Skin of body (tissue), 3 donors: ENCODE measurements at places on chromosomes 11 and 22.

DNA sequence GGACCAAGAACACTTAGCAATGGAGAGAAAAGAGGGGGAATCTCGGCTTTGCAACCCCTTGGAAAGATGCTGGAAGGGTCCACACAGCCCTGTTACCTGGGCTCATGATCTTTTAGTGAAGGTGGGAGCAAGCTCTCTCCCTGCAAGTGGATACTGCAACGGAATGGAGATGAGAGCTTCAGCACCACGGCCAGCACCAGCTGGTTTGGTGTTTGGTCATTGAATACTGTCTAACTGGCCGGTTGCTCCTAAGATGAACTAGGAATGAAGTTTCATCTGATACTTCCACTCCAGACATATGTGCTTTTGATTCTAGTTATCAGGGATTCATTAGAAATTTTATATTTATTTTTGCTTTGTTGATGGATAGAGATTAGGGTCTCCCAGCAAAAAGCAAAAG, 16.3 kb downstream of the HTR3A start:
- no peak for DNase-seq

GRCh38 chr11:95459291-95460042, 228.5 kb upstream of the SESN3 start:
- peak; percentile 90 for DNase-seq

DNA sequence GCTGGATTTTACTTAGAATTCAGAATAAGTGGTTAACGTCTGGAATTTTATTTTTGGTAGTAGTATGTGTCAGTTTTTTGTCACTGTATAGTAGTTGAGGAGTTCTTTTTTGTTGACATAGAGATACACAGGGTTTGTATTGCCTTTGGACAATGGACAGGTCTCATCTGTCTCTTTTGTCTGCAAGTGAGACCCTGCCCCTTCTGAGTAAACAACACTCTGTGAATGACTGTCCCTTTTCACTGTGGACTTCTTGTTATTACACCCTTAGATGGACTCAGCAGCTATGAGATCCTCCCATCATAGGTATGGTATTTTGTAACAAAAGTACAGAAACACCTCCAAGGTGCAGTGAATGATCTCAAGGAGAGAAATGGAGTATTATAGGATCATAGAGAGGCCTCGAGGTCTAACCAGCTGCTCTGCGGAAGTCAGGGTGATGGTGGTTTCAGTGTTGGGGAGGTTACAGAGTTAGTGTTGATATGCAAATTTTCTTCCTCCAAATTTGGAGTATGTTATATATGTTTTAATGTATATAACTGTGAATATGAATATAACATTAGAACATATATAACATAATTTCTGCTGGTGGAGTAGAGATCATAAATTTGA, 7.8 kb downstream of the PPP6R3 start:
- no peak for DNase-seq

DNA sequence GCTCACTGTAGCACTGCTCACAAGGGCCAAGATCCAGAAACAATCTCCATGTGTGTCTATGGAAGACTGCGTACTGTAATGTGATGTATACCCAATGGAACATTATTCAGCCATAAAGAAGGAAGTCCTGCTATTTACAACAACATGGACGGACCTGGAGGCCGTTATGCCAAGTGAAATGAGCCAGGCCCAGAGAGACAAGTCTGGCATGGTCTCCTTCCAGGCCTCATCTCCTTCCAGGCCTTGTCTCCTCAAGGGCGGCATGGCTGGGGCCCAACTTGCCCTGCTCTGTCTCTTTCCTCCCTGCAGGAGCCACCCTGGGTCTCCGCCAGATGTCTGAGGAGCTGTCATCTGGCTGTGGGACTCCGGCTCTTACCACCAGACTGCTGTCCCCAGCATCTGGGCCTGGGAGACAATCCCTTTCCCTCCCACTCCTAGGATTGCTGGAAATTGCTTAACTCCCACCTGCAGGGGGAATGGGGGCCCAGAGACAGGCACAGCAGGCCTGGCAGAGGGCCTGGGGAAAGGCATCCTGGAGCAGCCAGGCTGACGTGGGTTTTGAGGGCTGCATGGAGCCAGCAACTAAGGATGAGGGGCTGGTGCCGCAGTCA, 1326.6 kb downstream of the TBC1D22A start:
- no peak for DNase-seq

DNA sequence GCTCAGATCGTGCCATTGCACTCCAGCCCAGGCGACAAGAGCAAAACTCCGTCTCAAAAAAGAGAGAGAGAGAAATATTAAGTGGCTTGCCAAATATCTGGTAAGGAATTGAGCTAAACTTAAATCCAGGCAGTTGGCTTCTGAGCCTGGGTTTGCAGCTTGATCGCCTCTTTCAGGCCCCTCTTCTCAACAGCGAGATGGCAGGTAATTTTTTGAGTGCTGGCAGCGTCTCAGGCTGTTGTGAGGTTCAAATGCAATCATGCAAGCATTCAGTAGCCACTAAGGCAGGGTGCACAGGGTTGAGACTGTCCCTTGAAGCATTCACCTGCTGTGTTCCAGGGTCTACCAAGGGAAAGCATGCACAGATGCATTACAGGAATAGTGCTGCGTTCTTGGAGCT, 670 bp upstream of the CTSF start:
- no peak for DNase-seq

DNA sequence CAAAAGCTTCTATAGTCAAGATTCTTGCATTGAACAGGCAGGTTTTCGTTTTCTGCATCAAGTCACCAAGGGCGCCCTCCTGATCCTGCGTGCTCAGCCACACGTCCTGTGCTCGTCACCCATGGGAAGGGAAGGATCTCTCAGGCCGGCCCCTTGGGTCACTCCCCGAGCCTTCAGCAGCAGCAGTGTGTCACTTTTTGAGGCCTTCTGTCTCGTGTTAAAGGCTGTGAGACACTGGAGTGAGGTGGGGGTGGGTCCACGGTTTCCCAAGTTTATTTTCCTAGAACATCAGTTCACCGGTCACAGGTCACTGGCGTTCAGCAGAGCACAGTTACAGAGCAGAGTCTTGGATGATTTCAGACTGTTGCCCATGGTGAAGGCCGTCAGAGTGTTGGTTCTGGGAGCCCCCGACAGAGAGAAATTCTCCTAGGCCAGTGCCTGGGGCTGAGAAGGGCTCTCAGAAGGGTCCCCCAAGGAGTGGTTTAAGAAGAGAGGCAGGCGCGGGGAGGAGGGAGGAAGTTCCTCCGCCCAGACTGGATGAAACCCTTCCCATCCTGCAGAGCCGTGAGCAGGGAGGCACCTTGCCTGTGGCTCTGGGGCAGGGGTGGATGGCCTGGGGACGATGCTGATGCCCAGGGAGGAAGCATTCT, 13.5 kb upstream of the ADORA2A start:
- DNase-seq = no peak

DNA sequence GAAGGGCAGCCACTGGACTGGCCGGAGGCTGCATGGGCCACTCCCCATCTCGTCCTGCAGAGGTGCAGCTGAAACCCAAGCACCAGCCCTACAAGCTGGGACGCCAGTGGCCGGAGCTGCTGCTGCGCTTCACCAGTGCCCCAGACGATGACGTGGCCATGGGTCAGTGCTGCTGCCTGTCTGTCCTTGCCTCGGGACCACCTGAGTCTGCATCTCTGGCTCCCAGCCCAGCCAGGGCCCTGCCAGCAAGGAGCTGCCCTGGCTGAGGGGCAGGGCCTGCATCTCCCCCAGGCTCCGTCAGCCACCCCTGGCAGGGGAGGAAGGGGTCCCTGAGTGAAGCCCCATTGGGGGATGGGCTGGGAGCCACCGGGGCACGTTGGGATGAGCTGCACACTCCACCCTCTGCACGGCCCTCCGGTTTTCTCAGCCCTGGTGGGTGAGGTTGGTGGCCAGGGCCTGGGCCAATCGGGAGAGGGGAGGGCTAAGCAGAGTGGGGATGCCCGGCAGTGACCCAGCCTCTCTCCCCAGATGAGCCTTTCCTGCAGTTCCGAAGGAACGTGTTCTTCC, 7.2 kb downstream of the FRMD8 start:
- DNase-seq = no peak

DNA sequence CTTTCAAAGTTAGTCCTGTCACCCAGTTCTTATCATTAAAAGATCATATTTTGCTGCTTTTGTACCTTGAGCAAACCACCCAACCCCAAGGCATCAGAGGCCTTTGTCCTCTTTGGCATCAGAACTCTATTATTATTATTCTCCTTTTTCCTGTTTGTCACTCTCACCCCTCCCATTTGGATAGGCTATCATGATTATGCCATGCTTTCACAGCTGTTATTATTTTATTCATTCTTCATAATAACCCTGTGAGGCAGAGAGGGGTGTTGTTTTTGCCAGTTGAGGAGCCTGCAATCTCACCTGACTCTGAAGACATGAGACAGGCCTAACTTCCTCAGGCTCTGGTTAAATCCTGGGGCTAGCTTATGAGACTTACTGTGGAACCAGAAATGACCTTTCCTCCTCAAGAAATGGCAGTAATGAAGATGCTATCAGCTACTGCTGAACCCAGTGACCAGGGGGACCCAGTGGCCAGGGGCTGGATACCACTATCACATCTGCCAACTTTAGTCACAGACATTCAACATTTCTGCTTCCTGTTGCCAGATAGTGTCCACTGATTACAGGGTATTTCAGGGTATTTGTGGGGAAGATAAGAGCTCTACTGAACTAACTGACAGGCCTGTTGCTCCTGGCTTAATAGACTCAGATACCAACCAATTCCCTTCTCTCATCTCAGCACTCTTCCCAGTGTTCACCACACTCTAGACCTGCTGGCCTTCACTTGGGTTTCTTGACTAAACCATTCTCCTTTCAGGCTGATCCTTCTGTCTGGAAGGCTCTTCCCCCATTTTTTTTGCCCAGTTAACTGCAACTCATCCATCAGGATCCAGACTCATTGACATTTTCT, 11.8 kb upstream of the SWAP70 start:
- DNase-seq = no peak

DNA sequence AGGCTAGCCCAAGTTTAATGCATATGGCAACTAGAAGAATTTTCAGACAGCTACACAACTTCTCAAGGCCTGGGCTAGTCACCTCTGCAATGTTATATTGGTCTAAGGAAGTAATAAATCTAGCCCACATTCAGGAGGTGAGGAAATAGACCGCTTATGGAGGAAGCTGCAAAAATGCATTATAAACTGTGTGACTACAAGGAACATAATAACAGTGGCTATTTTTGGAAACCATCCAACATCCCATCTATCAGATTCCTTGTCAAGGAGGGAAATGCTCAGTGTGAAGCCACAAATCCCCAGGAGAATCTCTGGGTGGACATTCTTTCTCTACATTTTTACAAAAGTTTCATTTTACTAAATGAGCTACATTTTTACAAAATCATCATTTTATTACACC, 76.1 kb downstream of the BBOX1 start:
- no peak for DNase-seq

DNA sequence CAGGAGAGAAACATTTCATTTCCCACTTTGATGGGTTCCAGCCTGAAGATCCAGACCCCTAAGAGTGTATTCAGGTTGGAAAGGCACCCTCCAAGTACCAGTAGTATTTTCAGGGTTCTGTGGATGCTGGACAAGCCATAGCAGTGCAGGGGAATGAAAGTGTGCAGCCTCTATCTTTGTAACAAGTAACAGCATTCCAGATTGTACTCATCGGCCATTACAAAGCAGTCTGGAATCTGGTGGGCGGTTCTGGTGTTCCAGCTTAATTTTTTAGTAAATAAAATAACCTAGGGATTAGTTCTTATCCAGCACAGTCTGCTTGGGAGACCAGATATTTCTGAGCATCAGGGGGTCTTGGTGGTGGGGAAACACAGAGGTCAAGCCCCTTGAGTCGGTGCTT, 22.6 kb downstream of the APLNR start:
- no peak for DNase-seq

- no peak for DNase-seq
These were observed 74.6 kb downstream of the RAB30 start for GRCh38 chr11:82996966-82997606.

DNA sequence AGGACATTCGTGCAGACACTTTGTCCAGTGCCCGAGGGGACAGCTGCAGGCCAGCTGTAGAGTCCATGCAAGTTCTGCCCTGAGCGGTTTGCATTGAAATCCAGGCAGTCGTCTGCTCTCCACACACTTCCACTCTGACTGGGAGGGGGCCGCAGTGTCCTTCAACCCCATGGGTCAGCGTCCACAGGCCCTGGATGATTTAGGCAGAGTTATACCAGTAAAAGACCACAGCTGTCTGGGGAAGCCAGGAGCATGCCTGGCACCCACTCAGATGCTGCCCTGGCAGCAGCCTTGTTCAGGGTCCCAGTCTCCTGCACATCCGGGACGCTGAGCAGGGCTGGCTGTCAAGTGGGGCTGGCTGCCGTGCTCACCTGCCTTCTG, 26.5 kb downstream of the KRTAP5-5 start:
- no peak for DNase-seq

DNA sequence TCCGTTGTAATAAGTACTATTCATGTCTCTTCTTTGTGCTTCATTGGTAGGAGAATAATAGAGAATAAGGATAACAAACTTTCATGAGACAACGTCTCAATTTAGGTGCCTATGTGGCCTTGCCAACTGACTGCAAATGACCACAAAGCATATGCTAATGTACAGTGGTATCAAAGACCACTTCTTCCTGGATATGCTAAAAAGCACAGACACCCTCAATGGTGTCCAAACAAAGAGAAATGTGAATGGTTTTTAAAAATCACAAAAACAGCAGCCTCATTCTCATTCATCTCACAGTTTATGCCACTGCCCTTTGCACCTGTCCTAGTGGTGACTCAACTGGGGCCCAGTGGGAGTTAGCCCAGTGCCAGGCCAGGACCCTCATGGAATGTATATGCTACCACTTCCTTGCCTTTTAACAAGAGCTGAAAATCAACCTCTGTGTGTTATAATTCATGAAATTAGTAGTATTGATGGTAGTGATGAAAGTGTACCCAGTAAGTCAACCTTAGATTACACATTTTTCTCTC, 65.2 kb upstream of the MTMR2 start:
- no peak for DNase-seq

- DNase-seq = no peak
These were observed 142.4 kb downstream of the APIP start for GRCh38 chr11:34773826-34774225.

DNA sequence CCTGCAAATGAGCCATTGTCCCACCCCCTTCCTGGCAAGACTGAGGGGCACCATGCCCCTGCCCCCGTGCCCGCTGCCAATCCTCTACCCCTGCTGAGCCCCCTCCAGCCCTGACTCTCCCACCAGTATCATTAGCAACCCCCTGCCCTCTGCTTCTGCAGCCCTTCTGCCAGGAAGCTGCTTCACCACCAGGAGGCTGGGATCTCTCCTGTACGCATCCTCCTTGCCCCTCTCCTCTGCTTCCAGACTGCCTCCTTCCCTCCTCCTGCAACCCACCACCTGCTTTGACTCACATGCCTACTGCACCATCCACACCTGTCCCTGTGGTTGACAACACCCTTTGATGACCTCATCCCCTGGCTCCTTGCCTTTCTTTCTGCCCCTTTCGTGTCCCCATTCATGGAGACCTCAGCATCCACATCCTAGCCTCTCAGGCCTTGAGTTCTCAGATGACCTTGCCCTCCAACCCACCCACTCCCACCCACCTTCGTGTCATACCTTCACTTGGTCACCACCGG, 13.4 kb upstream of the PNPLA3 start:
- no peak for DNase-seq
